ENCODE measurements at places on chromosomes 13 and 19.

DNA sequence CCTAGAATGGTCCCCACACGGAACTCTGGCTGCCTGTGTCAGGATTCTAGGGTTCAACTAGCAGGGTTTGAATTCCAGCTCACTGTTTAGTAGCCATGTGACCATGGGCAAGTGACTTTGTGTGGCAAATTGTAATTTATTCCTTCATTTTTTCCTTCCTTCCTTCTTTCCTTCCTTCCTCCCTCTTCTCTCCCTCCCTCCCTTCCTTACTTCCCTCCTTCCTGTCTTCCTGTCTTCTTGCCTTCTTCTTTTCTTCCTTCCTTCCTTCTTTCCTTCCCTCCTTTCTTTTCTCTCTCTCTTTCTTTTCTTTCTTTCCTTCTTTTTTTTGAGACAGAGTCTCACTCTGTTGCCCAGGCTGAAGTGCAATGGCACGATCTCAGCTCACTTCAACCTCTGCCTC lies 8.5 kb upstream of the DENND1C start:
- no peak for DNase-seq

DNA sequence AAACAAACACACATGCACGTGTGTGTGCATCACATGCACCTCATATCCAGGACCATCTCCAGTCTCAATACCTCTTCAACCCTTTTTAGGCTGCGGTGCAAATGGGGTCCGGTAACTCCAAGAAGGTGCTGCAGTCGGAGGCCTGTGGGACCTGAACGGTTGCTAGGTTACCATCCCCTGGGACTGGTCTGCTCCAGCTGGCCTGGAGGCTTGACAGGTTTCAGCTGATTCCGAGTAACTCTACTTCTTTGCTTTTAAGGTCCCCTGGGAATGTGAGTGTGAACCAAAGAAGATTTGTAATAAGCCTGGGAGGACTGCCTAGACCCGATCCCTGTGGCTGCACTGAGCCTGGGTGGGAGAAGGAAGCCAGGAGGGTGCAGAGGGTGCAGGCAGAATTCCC lies 117.5 kb downstream of the CCNA1 start:
- DNase-seq = peak; percentile 6

DNA sequence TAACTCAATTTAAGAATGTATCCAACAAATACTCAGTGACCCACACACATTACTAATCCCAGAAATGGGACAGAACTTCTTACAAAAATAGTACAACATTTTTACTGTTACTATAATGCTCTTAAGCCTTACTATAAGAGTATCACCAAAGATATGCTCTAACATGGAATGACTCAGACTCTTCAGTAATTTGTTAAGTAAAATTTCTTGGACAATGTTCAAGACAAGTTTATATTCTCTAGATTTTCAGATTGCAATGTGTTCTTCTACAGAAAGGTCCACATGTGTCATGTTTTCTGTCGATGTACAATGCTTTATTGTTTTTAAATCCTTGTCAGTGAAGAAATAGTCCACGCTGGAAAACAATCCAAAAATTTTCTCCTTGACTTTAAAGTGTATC lies 66.3 kb upstream of the RFXAP start:
- no peak for DNase-seq

DNA sequence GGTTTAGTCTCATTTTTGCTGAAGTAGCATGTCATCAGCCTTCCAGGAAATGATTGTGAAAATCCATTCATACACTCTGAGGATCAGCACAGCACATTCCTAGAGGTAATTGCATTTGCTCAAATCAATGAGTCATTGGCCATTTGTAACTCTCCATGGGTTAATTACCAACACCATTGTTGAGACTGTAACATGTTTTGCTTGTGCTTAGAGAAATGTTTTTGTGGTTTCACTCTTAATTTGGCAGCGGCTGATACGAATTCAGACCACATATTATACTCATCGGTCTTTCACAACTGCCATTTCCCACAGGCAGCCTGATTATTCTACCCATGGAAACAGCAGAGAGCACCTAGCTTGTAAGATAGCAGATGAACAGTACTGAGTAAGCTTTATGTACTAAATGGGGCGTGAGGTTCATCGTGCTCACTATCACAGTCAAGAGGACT lies 110.3 kb downstream of the NHLRC3 start:
- DNase-seq = no peak

DNA sequence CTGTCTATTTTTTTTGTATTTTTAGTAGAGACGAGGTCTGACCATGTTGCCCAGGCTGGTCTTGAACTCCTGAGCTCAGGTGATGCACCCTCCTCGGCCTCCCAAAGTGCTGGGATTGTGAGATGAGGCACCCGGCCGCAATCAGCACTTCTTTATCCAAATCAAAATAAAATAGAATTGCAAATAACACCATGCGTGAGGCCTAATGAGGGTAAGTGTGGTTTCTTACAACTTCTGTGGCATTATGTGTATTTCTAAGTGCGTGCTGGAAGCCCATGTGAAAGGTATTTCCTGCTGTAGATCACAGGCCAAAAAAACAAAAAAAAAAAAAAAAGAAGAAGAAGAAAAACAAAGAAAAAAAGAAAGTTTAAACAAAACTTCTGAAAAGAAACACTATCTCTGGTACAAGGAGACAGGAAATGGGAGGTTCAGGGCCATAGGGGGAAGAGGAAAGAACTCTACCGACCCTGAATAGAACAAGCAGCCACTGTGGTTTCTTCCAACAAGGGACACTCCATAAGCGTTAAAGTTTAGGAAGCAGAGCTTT lies 3.0 kb upstream of the GRAMD1A start:
- peak; percentile 24 for DNase-seq

DNA sequence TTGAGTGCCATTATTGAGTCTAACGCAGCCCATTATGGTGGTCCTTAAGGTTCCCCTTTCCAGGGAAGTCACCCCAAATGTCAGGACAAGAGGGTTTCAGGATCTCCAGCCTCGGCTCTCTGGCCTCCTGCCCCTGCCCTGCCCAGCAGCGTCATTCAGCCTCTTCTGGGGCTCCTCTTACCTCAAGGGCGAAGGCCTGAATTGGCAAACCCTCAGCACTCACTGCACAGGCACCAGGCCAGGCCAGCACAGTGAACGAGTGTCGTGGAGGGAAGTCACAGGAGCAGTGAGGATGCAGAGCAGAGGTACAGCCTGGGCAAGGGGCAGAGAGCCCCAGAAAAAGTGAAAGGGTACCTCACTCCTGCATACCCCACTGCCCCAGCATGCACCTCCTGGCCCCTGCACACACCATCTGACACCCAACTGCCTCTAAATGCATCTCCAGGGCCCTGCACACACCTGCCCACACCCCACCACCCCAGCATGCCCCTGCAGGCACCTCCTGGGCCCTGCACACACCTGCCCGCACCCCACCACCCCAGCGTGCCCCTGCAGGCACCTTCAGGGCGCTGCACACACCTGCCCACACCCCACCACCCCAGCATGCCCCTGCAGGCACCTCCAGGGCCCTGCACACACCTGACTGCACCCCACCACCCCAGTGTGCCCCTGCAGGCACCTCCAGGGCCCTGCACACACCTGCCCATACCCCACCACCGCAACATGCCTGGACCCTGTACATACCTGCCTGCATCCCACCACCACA lies 19.8 kb downstream of the SLC25A42 start:
- DNase-seq = no peak
